ENCODE measurements at places on chromosomes 4 and X.

GRCh38 chr4:84032372-84032771, 466.7 kb downstream of the NKX6-1 start:
- DNase-seq: no peak

- no peak for DNase-seq
Observed at GRCh38 chr4:155734065-155734464, 24.8 kb upstream of the GUCY1B1 start.

GRCh38 chr4:42750091-42750490, 93.2 kb upstream of the ATP8A1 start:
- DNase-seq: no peak

- peak; percentile 67 for DNase-seq
Observed at GRCh38 chr4:88008122-88008742, 797 bp downstream of the PKD2 start.

- DNase-seq: no peak
Observed at GRCh38 chr4:26034849-26035248, 120.8 kb downstream of the SMIM20 start.

DNA sequence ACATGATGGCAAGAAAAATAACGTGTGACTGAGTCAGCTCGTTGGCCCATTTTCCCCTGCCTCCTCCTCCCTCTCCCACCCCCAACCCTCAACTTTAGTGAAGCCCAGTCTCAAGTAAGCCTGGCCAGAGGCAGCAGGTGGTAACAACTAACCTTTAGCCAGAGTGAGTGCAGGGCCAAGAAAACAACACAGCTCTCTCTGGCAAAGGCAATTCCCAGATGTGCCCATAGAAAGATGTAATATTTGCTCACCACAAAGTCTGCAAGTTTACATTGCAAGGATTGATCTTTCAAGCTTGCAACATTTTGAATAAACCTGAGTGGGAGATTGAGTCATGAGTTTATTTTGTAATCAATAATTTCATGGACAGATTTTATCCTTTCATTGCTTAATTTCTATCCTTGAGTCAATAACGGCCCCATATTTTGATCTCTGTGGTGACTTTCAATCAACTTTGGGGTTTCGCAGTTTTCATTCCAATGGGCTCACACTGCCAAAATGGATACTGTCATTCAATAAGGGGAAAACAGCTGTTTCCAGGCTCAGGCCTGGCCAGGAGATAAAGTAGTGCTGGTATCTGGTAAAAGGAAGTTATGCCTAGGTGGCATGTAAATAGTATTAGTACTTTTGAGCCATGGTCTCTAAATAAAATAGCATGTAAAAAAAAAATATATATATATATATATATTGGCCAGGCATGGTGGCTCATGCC, 130.7 kb upstream of the TMEM164 start:
- no peak for DNase-seq

All from heart left ventricle (tissue), 16 donors.